ENCODE measurements at places on chromosomes 1 and 21.

DNA sequence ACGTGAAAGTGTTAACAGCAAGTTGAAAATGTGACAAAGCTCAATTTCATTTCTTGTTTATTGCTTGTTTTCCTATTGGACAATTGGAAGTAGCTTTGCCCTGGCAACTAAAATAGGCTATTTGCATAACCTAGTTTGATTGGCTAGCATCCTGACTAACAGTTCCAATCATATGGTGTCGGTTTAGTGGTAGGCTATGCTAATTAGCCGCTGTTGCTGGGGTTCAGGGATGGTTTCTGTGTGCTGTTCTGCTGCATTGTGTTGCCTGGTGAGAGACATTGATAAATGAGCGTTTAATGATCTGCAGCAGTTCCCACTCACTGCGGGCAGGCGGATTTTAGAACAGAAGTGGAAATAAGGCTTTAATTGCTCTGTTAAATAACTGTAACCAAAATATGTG is 68.5 kb downstream of the DYRK1A start:
- peak; percentile 61 for DNase-seq

DNA sequence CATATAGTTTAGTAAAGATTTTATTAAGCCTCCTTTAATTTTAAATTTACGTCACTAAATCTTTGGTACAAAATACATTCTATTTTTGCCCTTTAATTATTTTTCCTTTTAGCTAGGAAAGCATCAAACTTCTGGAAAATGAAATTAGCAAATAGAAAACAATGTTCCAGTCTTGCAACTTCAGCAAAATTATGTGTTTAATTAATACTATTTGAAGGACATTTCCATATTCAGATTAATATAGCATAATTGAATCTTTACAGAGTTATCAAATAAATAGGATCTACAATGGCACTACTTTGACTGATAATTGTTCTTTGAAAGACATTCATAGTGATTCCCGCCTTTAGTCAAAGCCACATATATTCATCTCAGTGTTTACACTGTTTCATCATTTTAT is 904.2 kb downstream of the KCNT2 start:
- no peak for DNase-seq

DNA sequence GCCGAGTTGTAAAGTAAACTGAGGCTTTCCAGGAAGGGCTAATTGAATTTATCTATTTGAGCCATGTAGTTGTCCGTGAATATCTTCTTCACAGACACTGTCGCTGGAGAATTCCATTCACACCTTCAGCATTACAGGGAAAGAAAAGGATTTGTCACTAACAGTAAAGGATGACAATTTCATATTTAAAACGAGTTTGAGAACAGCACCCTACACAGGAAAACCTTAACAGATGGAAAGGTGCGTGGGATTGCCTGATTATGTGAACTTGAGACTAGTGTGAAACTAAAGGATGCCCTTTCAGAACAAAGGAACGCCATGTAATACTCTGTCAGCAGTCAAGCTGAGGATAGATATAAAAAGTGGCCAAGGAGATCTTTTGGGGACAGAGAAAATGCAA is 492.5 kb upstream of the ADGRL2 start:
- DNase-seq: no peak

DNA sequence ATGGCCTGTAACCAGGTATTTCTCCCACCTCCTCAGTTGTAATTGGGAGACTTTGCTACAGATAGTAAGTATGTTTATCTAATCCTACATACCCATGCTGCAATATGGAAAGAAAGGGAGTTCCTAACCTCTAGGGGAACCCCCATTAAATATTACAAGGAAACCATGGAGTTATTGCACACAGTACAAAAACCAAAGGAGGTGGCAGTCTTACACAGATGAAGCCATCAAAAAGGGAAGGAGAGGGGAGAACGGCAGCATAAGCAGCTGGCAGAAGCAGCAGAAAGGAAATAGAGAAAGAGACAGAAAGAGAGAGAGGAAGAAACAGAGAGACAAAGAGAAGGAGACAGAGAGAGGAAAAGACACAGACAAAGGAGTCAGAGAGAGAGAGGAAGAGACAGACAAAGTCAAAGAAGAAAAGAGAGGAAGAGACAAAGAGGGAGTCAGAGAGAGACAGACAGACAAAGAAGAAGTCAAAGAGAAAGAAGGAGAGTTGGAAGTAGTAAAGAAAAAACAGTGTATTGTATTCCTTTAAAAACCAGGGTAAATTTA is 142.9 kb downstream of the FASLG start:
- DNase-seq: no peak

- DNase-seq: no peak
Observed at GRCh38 chr1:98021126-98021525, 100.3 kb upstream of the DPYD start.

GRCh38 chr21:26169611-26170470 is 729 bp downstream of the APP start:
- no peak for DNase-seq

- no peak for DNase-seq
Observed at GRCh38 chr1:93206567-93206954, 26.0 kb downstream of the CCDC18 start.

GRCh38 chr21:41779659-41780058 is 12.8 kb upstream of the RIPK4 start:
- no peak for DNase-seq

DNA sequence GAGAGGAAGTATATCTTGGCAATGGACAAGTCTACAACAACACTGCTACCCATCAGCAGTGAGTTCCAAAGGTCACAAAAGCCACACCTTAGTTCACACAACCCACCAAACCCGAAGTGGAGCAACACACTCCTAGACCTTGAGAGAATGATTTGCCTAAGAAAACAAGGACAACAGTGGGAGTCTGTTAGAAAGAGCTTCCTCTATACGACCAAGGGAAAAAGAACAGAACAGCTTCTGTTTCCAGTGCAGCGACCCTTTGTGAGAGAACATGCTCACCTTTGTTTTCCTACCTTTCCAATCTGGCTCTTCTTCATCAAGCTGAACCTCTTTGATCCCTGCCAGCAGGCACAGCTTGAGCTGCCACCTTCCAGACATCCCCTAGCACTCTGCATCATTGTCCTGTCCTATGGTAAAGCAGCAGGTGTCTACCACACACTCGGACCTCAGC is 56.7 kb upstream of the PALMD start:
- DNase-seq: no peak

All from AG04449 (cell line).